ENCODE measurements at places on chromosomes 4 and X.

- no peak for DNase-seq
These were observed 141.4 kb downstream of the KLHL8 start for GRCh38 chr4:87078987-87079486.

DNA sequence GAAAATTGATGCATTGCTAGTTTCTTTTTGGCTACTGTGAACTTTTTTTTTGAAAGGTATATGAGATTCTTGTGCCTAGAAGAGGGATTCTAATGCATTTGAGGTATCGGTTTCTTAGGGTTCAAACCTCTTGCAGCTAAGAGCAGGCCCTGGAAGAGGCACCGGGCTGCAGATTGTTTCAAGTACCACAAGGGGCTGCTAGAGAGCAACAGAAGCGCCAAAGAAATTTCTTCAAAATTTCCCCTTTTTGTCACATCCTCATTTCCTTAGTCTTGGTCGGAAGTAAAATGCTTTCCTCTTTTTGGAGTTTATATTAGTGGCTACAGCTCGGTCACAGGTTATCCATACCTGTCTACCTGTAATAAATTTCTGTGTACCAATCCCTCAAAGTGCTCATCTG, 89.8 kb downstream of the PDGFRA start:
- no peak for DNase-seq

- no peak for DNase-seq
These were observed 179.6 kb downstream of the ANTXR2 start for GRCh38 chr4:79893456-79893855.

GRCh38 chr4:128068918-128069317, 7.8 kb downstream of the LARP1B start:
- no peak for DNase-seq

- no peak for DNase-seq
These were observed 32.7 kb downstream of the SMARCAD1 start for GRCh38 chr4:94240384-94240783.

- no peak for DNase-seq
These were observed 21.4 kb upstream of the IL15 start for GRCh38 chr4:141614878-141615586.

DNA sequence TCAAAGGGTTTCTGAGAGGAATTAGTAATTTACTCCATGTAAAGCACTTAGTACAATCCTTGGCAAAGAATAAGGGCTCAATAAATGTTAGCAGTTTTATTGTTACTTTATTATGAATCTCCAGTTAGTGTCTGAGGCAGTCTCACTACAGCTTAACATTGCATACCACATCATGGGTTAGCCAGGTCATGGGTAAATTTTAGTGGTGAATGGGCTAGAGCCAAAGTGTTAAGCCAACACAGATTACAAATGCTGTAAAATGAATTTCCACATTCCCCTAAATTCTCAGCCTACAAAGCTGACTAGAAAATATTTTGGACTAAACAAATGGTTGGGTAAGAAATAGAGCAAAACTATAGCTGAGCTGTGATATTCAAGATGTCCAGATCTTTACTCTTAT, 72.4 kb downstream of the NRK start:
- no peak for DNase-seq

DNA sequence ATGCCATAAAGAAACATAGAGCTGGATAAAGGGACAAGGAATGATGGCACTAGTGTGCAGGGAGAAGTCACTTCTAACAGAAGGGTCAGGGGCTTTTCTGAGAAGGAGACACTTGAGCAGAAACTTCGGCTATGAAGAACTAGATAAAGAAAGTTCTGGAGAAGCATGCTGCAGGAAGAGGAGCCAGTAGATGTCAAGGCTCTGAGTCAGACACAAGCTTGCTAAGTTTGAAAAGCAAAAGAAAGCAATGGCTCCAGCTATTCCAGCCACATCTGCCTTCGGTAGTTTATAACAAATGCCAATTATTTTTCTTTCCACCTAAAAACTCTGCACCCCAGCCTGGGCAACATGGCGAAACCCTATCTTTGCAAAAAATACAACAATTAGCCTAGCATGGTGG, 7.5 kb downstream of the NUDT6 start:
- no peak for DNase-seq

- no peak for DNase-seq
These were observed 66.6 kb upstream of the ARHGAP24 start for GRCh38 chr4:85408301-85408700.

DNA sequence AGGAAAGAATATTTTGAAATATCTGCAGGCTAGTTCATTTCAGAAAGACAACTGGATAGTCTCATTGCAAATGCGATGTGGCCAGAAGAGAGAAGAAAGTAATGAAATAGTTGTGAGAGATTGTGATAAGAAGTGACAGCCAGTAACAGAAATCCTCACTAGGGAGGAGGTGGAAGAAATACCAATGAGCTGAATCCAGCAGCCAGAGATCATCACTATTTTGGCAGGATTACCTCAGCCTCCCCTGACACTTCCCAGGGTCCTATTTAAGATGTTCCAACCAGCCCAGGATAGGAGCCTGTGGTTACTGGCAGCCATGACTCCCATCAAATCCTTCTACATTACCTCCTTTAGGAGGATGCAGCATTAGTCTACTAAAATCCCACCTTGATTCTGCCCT, 76.7 kb upstream of the ARHGAP24 start:
- no peak for DNase-seq

- no peak for DNase-seq
These were observed 493.0 kb downstream of the ZIC3 start for GRCh38 chrX:138058931-138059330.

- DNase-seq = no peak
These were observed 222.4 kb downstream of the CRLF2 start for GRCh38 chrX:989959-990510.
